ENCODE measurements at places on chromosomes 12 and 14.

GRCh38 chr12:38166225-38166624 lies 150.3 kb upstream of the ALG10B start:
- DNase-seq: no peak

DNA sequence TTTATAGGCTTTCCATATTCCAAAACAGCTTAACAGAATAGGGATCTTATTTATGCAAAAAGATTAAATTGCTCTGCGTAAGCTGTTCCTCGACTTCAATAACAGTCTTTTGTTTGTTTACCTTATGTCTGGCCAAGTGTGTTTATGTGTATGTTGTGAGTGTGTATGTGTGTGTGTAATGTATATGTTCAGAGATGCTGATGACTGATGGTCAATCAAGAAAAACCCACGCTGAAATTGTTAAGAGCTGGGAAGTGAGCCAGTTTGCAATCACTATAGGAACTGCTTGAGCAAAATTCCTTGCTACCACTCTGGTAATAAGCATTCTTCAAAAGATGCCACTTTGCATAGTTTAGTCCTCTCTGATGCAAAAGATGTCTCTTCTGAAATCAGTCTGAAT lies 59.6 kb downstream of the PRKD1 start:
- no peak for DNase-seq

DNA sequence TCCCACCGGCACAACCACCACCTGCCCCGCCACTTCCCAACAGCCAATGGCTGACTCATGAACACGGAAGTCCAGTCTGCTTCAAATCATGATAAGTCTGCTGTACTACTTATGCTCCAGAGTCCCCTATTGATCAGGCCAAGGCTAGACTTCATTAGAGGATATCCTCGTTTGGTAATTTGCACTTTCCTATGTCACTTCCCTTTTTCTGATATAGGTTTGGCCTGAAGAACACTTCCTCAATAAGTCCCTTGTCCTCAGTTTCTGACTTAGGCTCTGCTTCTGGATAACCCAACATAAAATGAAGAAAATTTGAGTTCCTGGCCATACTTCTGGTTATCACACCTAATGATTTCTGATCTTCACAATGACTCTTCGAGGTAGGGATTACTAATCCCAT lies 45.3 kb downstream of the IFNG-AS1 start:
- no peak for DNase-seq

DNA sequence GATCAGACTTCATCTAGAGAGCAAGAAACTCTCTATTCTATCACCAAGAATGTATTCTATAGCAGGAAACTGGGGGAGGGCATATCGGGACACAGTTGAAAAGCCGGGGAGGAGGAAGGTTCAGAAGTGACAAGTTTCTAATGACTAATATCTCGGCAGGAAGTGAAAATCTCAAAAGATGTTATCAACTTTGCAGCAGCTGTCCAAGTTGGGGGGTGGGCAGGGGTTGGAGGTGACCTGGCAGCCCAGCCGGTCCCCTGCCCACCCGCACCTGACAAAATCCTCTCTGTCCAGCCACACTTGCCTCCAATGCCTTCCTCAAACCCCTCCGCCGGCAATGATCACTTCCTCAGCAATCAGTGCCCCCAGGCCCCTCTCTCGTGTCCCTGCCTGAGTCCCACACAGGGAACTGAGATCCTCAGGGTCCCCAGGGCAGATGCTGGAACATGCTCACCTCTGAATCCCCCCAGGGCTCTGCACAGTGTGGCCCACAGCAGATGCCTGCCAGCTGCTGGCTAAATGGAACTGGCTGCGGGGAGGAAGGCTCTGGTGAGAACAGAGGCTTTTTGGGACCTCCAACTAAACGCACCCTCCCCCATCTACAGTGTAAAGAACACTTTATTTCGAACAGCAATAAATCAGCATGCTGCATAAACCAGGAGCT lies 43.9 kb downstream of the CCDC88C start:
- no peak for DNase-seq

DNA sequence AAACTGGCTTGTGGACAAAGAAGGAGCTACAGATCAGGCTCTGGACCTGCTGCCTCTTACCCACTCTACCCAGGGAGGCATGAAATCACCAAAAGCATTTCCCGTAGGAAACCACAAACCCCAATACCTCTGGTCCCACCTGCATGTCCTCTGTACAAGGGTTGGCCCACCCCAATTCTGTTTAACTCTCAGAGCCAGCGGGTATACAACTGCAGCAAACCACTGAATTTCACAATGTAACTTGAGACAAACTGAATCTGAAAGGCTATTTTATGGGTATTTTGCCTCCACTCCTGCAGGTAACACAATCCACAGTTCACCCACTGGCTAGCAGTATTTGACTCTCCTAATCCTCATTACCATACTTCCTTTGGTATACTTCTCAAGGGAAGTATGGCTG lies 16.5 kb downstream of the SIX1 start:
- DNase-seq: no peak

- DNase-seq: no peak
Measured at GRCh38 chr12:72295744-72296143, 23.6 kb downstream of the TRHDE start.

- no peak for DNase-seq
Measured at GRCh38 chr14:27164139-27164538, 566.3 kb upstream of the NOVA1 start.

DNA sequence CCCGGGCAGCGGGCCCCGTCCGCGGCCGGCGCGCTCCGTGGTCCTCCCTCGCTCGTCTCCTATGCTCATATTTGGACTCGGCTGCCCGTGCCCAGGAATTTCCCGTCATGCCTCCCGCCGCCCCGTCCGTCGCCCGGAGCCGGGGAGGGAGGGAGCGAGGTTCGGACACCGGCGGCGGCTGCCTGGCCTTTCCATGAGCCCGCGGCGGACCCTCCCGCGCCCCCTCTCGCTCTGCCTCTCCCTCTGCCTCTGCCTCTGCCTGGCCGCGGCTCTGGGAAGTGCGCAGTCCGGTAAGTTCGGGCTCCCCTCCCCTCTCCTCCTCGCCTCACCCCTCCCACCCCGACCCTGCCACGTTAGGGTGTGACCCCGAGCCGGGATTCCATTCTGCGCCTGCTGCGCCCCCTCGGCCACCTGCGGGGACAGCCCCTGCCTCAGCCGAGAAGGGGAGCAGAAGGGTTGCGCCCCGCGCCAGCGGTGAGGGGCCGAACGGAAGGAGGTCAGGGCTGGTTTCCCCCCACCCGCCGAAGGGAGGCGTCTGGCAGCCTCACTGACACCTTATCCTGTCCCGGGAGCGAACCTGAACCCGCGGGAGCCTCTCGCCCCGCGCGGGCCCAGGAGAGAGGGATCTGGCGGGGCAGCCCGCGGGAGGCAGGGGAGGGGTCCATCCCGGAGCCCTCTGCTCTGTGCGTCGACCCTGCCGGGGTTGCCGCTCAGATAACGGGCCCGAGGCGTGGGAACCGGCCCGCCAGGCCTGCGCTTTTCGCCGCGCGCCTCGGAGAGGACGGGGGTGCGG lies at the start of gene MSRB3:
Gene MSRB3, plus strand, starts transcription at position 108 of the 793 bp plus-strand sequence. CDS start 29,897 bp downstream, outside the sequence.
- peak; percentile 44 for DNase-seq

- DNase-seq: no peak
Measured at GRCh38 chr12:89454080-89454848, 70.3 kb downstream of the GALNT4 start.

GRCh38 chr14:87052646-87053225 lies 940.2 kb downstream of the GALC start:
- no peak for DNase-seq

GRCh38 chr12:5488626-5488955 lies 56.7 kb downstream of the NTF3 start:
- no peak for DNase-seq

GRCh38 chr14:67943947-67944346 lies 124.4 kb downstream of the RAD51B start:
- DNase-seq: peak; percentile 73

DNA sequence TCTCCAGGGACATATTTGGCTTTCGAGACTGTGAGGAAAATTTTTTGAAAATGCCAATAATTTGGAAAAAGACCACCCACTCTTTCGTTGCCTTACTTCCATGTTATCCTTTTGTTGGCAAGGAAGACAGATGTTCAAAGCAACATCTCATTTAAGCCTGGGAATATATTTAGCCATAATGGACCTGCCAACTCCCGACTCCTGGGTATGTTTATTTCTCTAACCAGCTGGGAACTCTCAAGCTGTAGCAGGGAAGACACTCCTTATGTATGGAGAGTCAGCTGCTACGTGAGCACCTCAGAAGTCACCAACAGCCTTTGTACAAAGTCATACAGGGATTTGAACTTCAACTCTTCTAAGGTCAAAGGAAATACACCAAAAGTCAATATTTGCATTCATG lies 96.5 kb upstream of the DAAM1 start:
- DNase-seq: no peak

GRCh38 chr12:65123435-65124063 lies 2.4 kb upstream of the WIF1 start:
- DNase-seq: peak; percentile 15

- DNase-seq: no peak
Measured at GRCh38 chr12:6199531-6200255, 507 bp upstream of the CD9 start.

GRCh38 chr12:25186788-25187402 lies 8.1 kb downstream of the DNAI7 start:
- DNase-seq: peak; percentile 30

- DNase-seq: peak; percentile 79
Measured at GRCh38 chr14:52950898-52951680, at the start of gene FERMT2. FERMT2 (minus strand) TSS chr14:52951050; CDS start chr14:52950568, 482 bp downstream.

- no peak for DNase-seq
Measured at GRCh38 chr12:76967181-76967885, 88.5 kb upstream of the CSRP2 start.

DNA sequence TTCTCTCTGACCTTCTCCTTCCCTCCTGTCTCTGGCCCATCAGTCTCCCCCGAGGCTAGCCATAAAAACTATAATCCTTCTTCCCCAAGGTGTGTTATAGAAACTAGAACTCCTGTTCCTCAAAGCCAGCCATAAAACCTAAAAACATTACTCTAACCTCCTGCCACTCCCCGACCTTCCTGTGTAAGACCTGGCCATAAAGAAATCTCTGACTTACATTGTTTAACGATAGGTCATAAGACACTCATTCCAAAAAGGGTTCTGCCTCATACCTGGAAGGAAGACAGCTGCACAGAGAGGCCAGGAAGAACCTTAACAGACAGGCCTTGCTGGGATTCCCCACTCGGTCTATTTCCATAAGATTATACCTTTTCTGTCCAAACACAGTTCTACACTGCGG lies 70.9 kb upstream of the EEA1 start:
- no peak for DNase-seq

- no peak for DNase-seq
Measured at GRCh38 chr12:108333898-108334699, 5.0 kb downstream of the CMKLR1 start.

DNA sequence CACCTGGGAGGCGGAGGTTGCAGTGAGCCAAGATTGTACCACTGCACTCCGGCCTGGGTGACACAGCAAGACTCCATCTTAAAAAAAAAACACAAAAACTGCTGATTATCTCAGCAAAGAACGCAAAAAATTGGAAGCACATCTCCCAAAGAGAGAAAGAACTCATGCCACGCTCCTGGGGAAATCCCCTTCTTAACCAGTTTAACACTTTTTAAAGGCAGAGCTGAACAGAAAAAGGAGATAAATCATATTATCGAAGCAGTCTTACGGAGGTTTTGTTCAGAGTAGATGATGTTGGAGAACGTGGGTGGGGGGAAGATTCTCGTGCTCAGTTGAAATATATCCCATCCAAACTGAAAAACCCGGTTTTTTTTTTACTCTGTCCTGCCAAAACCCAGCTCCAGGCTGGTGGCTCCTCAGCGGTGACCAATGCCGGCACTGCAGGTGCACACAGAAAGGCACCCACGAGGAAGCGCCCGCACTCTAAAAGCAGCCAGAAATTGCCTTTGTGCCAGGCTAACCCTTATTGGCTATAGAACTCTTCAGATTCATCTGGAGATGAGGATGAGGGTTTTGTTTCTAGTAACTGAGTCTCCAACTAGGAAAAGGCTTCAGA lies 100.2 kb upstream of the PARP11 start:
- DNase-seq: no peak

DNA sequence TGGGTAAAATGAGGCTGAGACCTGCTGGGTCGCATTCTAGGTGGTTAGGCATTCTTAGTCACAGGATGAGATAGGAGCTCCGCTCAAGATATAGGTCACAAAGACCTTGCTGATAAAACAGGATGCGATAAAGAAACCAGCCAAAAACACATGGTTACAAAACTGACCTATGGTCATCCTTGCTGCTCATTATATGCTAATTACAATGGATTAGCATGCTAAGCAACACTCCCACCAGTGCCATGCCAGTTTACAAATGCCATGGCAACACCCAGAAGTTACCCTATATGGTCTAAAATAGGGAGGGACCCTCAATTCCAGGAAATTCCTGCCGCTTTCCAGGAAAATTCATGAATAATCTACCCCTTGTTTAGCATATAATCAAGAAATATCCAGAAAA lies 132.4 kb downstream of the BRMS1L start:
- no peak for DNase-seq

DNA sequence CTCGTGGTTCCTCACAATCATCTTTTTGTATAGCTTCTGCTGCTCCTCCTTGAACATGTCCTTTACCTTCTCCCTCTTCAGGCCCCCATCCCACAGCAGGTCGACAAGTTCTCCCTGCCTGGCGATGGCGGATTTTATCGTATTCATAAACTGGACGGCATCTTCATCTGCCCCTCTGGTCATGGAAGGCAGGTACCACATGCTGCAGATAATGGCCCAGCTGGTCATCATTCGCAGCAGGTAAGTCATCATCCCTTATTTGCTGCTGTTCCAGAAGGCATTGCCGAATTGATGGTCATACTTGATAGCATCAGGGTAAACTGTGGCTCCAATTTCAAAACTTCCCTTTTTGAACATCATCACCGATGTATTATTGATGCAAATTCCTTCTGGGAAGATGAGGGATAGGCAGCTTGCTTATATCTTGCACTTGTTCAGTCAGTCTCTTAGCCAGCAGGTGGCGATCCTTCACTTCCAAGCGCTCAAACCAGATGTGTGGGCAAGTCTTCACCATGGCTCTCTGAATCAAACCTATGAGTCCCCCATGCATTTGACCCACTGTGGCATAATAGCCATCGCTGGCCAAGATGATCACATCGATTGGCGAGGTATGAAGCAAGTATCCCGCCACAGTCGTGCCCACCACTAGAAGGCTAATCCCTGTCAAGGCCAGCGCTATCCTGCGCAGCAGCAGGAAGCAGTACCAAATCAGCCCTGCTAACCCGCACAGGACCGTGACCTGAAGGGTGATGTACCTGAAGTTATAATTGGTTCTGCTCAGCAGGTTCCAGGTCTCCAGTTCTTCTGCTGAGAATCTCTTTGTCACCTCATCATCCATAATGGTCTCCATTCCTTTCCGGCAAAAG lies 381.5 kb upstream of the STXBP6 start:
- DNase-seq: peak; percentile 53

- DNase-seq: no peak
Measured at GRCh38 chr14:88256997-88257950, 65.8 kb downstream of the KCNK10 start.

- no peak for DNase-seq
Measured at GRCh38 chr12:114123108-114123507, 157.0 kb upstream of the RBM19 start.

DNA sequence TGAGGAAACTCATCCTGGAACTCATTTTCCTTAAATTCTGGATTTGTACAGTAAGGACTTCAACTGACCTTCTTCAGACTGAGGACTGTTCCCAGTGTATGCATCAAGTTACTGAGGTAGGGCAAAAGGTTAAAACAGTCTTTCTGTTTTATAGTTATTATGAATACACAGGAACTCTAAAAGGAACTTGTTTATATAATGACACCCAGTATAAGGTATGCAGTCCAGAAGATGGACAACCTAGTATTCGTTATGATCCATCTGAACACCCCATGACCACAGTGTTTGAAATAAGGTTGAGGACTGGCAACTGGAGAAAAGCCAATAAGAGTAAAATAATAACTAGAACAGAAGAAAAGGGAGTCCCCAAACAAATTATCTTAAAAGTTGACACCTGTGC lies 779.9 kb upstream of the TMEM132C start:
- no peak for DNase-seq

- DNase-seq: peak; percentile 70
Measured at GRCh38 chr12:95653771-95654546, 102.7 kb upstream of the USP44 start.

Data from HepG2 (cell line).